Esophagus mucosa (tissue), 1 donor: ENCODE measurements at places on chromosomes 7 and 10. TPM values are rescaled to one million over a fixed set of nuclear protein-coding genes. Genes with fewer than 3 reads are reported as not detected.
A peak's percentile ranks its signal among the peaks of the same experiment; 100 is the strongest.

LRRC18 gene
- not detected for total RNA-seq

GRCh38 chr7:113768387-113768786, 150.4 kb downstream of the PPP1R3A start:
- ATAC-seq: no peak

GRCh38 chr10:71726580-71727104, 7.1 kb upstream of the C10orf105 start:
- peak; percentile 10 for ATAC-seq

GALNT17 gene
- total RNA-seq: 0.36 TPM

MMD2 gene
- not detected for total RNA-seq

DNA sequence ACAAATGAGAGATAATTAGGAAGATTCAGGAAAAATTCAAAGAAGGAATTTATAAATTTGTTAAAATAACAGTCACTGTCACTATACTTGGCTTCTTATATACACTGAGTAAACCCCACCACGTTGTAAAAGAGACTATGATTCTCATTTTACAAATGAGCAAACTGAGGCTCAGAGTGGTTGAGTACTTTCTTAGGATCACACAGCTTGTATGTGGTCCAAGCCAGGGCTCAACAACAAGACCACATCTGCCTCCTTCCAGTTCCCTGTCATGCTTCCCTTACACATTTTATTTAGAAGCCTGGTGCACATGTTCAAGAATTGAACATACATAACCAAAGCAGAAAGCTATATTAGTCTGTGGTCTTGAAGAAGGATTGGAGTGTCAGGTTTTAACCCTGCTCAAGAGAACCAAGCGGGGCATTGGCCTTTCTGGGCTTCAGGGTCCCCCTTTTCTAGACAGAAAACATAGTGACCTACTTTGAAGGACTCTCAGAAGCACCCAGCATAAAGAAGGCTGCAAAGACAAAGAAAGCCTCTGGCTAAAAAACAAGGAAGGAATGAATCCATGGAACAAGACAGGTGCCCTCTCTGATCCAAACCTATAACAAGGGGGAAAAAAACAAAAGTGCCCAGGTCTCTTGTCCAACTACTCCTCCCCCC, 846 bp downstream of the MRLN start:
- no peak for ATAC-seq

DNA sequence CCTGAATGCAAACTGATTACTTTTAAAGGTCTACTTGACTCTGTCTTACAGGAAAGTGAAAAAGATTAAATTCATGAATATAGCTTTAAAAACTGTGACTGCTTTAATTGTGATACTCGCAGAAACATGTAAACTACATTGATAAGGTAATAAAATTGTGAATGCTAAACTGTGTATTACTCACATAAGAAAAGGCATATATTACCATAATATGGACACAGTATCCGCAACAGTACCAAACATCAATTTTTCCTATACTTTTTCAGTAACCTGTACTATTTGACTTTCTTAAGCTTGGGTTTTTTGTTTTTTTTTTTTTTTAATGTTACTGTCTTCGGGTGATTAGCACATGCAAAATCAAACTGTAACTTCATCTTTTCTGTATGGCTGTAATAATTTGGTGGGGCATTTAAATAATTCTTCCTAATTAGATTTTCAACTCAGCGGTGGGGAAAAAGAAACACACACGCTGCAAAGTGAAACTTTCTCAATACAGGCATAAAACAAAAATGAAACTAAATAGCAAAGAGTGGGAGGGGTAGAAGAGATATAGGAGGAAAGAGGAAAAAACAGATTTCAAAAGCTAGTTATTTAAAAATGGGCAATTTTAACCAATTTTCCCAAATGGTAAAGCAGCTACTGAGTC, 23.2 kb downstream of the NT5C3A start:
- no peak for ATAC-seq

GRCh38 chr10:4278186-4278585, 493.2 kb upstream of the KLF6 start:
- no peak for ATAC-seq

DNA sequence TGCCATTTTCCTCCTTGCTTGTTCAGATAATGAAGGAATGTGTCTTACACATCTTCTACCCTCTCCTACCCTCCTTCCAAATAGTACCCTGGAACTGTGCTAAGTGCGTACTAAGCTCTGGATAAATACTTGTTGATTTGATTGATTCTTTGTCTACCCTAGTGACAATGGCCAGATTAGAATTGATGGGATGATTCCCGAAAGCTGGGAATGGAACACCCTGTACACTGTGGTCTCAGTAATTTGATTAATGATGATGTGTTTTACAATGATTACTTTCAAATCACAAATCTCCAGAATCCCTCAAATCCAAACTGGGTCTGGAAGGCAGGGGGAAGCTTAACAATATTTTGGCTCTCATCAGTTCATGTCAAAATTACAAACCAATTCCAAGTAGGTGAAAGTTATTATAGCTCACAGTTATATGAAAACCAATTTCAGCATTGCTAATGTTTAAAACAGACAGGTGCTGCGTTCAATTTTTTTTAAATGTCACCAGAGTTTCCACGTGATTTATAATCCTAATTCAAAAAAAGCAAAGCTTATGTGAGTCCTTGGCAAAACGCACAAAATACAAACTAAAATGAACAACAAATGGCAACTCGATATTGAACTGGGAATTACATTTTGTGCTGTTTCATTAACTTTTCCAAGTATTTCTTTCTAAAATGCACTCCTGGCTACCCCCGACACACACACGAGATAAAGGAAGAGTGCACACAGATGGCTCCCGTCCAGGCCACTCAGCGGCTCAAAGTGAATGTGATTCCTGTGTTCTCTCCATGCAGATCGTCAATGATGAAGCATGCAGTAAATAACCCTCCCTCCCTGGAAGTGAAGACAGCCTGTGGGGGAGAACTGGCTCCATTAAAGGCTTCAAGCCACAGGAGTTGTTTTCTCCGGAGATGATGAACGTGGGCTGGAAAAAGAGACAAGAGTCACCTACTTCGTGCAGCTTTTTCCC, 21.7 kb upstream of the ADRB1 start:
- ATAC-seq: no peak

DNA sequence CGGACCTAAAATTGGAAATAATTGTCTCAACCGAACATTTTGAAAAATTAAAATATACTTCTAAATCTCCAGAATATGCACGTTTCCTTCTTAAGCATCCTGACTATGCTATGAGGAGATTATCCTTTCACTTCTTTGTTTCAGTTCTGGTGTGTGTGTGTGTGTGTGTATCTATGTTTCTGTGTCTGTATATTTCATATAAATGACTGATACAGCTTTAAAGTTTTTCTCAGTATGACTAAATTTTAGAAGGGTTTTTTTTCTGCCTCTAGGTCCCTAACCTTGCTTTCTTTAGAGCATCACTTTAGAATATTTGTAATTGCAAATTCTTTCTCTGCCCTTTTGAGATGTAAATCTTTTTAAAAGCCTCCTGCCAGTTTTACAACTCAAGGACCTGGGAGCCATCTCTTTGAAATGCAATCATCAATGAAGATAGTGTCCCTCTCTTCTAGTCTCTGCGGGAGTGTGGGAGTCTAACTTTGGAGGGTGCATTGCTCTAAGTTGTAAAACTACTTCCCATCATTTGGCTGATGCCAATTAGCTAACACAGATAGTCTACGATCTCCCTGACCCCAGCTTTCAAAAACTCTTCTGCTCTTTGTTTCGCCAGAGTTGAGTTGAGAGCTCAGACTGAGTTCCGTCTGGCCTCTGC, 782.0 kb upstream of the ZWINT start:
- no peak for ATAC-seq

DNA sequence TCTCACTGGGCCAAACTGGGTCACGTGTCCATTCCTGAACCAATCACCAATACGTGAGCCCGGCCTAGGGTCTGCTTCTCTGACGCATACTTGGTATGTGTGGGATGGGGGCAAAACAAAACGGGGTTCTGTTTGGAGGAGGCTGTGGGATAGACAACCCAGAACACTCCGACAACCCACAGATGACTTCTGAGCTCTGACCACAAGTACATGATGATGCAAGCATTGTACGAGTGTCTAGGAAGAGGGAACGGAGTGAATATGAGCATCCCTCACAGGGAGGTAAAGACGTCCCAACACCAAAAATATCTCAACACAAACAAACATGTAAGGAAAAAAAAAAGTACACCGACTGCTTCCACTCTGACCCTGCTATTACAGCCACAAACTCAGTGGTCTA, 5.6 kb downstream of the DAGLB start:
- ATAC-seq: no peak

GRCh38 chr10:76984559-76985443, 652.8 kb downstream of the KCNMA1 start:
- peak; percentile 55 for ATAC-seq

DNA sequence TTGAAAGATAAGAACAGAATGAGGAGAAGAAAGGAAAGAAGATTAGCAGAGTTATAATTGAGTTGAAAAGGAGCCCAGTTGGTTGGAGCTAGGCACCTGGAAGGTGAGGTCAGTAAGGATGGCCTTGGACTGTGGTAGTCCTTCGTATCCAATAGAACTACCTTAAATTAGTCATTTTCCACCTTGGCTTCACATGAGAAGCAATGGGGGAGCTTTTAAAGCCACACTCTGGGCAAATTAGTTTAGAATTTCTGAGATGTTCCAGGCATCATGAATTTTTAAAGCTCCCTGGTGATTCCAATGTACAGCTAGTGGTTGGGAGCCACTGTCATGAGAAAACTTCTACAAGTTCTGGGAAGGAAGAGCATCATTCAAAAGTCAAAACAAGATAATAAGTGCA, 27.3 kb upstream of the CYP3A5 start:
- ATAC-seq: no peak

- ATAC-seq: no peak
Observed at GRCh38 chr7:137839903-137840779, 6.6 kb downstream of the DGKI start.

- no peak for ATAC-seq
Observed at GRCh38 chr7:55187701-55188491, 169.1 kb downstream of the EGFR start.

DDX21 gene
- total RNA-seq: 67.2 TPM

PILRA gene
- 2.7 TPM for total RNA-seq

SLC29A3 gene
- total RNA-seq: 0.92 TPM

GRCh38 chr7:66110856-66111255, 3.8 kb upstream of the CRCP start:
- peak; percentile 51 for ATAC-seq

DNA sequence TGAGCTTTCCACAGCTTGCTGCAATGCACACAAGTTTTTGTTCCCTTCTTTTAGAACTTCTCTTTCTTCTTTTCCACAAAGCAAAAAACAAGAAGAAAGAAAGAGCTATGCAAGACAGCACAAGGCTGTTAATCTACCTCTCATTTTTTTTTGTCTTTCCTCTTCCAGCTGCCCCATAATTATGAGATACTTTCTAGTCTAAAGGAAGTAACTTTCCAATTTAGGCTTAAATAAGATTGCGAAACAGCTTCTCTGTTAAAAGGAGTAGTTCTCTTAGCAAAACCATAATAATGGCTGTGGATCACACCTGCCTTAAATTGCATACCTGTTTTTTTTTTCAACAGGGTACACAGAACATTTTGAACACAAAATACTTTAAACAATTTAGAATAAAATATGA, 56.0 kb downstream of the NDUFB2 start:
- ATAC-seq: no peak

AKR1B1 gene
- 28.5 TPM for total RNA-seq

- no peak for ATAC-seq
Observed at GRCh38 chr10:23585186-23585585, 146.3 kb downstream of the OTUD1 start.

DNA sequence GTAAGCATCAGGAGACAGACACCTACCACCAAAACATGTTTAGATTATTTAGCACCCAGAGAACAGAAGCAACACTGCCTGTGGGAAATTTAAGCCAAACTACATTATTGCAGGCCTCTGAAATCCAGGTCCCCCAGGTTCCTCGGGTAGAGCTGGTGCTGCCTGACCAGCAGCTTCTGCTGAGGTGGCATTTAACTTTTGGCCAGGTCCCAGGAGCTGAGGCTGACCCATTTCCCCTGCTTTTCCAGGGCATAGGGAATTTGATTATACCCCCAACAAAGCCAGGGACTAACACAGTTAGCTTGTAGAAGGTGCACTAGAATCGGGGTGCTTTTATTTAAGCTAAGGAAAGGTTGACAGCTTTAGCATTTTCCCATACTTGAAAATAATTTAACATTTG, 4.7 kb downstream of the LRRC4 start:
- no peak for ATAC-seq
